WERI-Rb-1 (cell line): ENCODE measurements at places on chromosomes 13 and 19.

DNA sequence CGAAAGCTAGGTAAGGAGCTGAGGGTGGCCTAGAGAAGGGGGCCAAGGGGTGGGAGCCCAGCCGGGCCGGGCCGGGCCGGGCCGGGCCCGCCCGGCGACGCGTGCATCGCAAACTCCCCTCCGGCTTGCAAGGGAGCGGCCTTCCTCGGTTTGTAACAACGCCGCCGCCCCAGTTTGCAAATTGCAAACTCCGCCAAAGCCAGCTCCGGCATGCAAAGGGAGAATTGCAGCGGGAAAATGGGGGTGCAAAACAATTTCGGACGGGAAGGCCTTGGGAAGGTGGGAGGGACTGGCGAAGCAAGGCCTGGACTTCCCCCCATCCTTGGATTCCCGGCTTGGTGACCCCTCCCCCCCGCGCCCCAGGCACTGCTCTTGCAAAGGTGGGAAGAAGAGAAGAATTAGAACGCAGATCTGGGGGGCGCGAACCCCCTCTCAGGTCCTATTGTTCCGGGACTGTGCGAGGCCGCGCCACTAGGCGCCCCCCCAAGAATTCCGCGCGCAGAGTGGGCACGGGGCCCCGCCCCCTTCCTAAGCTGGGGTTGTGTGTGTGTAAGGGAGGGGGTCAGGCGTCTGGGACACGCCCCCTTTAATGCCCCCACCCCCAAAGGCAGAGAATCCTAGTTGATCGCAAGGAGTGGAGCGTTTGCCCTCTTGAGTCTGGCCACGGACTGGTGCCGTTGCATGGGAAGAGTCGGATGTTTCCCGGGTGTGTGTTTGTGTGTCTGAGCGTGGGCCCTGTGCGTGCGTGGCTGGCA lies 926 bp downstream of the PRR12 start:
- peak; percentile 73 for DNase-seq

GRCh38 chr13:112781287-112781686 lies 91.4 kb downstream of the ATP11A start:
- no peak for DNase-seq

GRCh38 chr19:18648973-18649315 lies 12.1 kb downstream of the KLHL26 start:
- DNase-seq: no peak

DNA sequence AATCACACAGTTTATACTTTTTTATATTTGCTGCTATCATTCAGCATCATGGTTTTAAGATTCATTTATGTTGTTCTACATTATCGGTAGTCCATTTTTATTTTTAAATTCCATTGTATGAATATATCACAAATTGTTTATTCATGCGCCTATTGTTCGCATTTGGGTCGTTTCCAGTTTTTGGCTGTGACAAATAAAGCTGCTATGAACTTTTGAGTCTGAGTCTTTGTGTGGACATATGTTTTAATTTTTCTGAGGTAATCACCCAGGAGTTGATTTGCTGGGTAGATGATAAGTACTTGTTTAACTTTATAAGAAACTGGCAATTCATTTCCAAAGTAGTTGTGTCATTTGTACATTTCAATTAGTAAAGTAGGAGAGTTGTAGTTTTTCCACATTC lies 74.2 kb upstream of the CSNK1A1L start:
- DNase-seq: no peak

DNA sequence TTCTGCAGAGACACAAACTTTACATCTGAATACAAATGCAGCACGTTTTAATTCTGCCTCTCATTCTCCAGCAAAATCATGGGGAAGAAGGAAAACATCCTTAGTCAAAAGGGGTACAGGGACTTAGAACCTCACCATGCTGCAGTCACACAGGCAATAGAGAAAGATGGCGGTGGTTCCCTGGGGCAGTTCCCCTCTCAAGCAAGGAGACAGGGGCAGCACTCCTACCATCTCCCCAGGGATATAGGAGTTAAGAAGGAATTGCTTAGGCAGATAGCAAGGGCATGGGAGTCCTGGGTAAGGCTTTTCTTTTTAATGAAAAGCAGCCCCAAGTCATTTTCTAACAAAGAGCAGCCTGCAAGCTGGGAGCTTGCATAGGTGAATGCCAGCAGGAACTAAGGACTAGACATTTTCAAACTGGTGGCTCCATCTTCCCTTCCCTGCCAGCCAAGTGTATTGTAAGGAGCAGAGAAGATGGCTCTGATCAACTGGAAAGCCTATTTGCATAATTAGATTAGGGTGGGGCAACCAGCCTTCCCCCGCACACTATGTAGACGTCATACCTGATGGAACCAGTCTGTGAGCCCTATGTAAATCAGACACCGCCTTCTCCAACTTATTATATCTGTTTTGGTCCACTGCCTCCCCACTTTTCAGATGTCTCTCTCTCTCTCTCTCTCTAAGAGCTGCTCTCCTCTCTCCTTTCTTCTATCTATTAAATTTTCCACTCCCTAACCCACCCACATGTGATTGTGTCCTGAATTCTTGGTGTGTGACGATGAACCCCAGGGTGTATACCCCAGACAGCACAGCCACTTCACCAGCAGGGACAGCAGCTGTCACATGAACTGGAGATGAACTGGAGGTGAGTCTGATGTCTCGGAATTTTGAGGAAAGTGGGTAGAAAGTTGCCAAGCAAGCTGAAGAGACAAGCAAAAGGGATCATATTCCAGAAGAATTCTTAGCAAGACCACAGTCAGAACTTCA lies 514.5 kb downstream of the IRS2 start:
- no peak for DNase-seq

GRCh38 chr19:35715981-35716800 lies 1.6 kb upstream of the KMT2B start:
- DNase-seq: no peak

GRCh38 chr13:99972190-99972731 lies 694 bp upstream of the ZIC5 start:
- DNase-seq: no peak

GRCh38 chr19:17327068-17327653 lies 7.5 kb downstream of the ANO8 start:
- DNase-seq: no peak

- no peak for DNase-seq
Measured at GRCh38 chr13:27972478-27972820, 3.3 kb upstream of the CDX2 start.

- no peak for DNase-seq
Measured at GRCh38 chr13:79792716-79793115, 311.8 kb downstream of the NDFIP2 start.

DNA sequence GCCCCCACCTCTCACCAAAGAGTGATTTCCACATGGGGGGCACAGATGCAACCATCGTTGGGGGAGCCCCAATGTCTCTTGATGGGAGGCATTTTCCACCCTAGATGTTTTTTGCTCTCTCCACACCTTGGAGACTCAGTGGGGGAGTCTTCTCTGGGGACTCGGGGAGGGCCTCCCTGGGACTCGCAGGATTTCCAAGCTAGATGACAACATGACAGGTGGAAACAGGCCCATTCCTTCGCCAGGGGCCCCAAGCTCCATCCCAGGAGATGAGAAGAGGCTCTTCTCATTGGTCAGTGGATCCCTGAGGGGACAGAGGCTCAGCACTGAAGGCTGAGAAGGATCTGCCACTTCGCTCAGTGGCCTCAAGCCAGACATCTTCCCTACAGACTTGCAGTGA lies 12.7 kb upstream of the KIR2DL4 start:
- DNase-seq: no peak

- DNase-seq: no peak
Measured at GRCh38 chr19:51702103-51702824, 9.1 kb downstream of the SPACA6 start.

DNA sequence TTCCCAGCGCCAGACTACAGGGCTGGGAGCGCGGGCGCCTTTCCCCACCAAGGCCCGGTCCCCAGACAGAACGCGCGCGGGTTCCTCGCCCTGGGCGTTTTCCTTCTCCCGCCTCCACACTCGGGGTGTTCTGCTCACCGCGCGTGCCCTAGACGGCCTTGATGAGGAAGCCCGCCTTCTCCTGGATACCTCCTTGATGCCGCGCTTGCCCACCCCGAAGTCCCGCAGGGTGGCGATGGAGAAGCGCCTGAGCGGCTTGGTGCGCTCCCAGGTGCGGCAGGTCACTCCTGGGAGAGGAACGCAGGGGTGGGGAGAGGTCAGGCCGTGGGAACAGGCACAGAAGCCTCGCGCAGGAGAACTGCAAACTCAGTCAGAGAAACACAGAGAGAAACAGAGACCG lies 34.8 kb downstream of the CYP2B6 start:
- no peak for DNase-seq

DNA sequence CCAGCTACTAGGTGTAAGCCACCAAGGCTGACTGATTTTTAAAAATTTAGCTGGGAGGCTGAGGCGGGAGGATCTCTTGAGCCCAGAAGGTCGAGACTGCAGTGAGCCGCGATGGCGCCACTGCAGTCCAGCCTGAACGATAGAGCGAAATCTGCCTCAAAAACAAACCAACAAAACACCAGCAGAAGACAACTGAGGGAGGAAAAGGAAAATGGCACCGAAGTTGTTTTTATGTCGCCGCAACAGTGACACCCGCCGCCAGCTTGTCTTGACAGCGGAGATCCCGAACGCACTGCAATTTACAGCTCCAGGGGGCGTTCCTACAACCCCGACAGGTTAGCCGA lies 298 bp upstream of the FAM98C start:
- DNase-seq: no peak

DNA sequence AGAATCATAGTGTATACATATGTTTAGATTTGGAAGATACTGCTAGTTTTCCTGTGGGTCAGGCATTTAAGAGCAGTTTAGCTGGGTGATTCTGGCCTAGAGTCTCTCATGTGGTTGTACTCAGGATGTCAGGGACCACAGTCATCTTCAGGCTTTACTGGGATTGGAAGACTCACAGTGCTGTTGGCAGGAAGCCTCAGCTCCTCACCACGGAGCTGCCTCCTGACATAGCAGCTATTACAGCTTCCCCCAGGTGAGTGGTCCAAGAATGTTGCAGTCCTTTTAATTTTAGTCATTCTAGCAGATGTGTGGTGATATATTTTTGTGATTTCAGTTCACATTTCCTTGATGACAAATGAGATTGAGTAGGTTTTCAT lies 16.9 kb upstream of the GPR18 start:
- DNase-seq: no peak

- DNase-seq: no peak
Measured at GRCh38 chr19:54421521-54421920, 6.3 kb downstream of the TTYH1 start.

- no peak for DNase-seq
Measured at GRCh38 chr13:22227895-22228294, 557.0 kb downstream of the FGF9 start.

DNA sequence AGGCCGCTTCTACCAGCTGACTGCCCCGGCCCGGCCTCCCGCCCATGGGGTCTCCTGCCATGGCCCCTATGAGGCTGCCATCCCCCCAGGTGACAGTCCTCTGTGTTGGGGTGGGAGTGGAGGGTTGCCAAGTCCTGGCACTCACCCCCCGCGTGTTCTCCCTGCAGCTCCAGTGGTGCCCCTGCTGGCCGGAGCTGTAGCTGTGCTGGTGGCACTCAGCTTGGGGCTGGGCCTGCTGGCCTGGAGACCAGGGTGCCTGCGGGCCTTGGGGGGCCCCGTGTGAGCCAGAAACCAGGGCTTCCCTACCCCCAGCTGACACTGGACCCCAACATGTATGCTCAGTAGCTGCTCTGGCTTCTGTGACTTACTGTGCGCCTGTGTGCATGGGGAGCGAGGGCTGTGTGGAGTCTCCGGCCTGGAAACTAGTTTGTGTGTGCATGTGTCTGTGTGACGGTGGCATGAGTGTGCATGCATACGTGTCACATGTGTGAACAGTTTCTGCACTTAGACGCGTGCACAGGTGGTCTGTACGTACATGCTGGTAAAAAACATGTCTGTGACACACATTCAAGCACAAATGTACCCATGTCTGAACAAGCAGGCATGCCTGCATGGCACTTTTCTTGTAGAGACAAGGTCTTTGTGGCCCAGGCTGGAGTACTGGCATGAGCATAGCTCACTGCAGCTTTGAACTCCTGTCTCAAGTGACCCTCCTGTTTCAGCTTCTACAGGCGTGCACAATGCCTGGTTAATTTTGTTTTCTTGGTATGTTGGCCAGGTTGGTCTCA lies 4.9 kb downstream of the ACP4 start:
- DNase-seq: peak; percentile 60
